ENCODE measurements at places on chromosomes 5 and 9.

DNA sequence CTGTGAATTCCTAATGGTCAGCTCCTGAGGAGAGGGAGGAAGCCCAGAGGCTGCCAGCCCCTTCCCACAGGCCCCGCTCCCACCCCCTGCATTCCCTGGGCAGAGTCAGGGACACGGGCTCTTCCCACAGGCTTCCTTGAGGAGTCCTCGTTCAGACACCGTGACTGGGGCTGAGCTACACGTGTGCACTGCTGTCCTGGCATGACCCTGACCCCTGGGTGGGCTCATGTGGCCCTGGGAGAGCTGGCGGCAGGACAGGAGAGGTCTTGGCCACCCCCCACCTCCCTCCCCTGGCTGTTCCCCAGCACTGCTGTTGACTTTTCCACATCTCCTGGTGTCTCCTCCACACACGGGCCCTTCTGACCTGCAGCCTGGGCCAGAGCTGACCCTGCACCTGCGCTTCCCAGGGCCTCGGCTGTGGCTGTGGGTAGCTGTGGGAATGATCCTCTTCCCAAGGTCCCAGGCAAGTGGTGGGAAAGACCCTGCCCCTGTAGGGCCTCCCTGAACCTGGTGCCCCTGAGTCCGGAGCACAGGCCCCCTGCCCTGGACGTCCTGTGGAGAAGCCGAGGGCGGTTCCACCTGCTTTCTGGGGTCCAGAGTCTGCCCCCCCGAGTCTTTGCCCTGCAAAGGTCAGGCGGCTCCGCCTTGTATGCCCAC is 56.5 kb upstream of the NKD2 start:
- no peak for DNase-seq

GRCh38 chr5:31720004-31720403 is 81.1 kb downstream of the PDZD2 start:
- DNase-seq = no peak

GRCh38 chr5:153222936-153223335 is 267.5 kb upstream of the GRIA1 start:
- DNase-seq = no peak

DNA sequence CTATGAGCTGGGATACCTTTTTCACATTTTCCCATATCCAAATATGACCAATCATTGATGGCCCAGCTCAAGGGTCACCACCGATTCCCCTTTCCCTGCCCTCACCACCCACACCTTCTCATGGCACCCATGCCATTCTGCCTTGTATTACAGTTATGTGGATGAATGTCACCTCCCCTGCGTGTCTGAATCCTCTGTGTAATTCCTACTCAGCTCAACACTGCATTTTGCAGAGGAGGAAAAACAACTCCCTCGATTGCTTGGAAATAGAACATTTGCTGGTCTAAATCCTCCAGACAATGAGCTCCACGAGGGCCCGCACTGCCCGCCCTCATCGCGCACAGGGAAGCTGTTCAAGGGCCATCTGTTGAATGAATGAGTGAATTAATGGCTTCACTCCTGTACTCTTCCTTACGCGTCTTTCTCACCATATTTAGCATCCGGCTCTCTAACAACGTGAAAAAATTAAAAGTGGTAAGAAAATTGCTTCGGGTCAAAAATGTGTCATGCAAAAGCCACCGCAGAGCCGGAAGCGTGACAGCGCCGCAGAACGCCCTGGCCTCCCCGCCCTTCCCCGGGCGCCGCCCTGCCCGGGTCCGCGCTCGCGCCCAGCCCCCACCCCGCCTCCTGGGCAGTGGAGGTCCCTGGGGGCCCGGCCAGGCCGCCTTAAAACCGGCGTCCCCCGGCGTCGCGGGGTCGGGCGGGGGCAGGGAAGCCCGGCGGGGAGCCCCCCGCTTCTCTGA is 704 bp downstream of the SUSD1 start:
- peak; percentile 81 for DNase-seq

DNA sequence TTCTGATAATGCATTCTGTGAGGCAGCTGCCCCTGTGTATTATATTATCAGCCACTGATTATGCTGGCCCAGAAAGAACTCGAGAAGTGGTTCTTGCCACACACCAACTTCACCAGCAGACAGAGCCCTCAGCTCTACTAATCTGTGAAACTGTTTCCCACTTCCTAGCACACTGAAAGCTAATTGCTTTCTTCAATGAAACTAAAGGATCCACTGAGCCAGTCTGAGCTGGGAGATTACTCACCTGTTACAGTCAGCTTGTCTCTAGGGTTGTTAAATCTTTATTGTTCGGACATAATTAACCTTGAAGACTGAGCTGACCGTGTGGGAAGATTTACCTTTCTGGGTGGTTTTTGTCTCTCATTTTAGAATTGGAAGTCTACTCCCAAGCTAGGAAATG is 263.2 kb downstream of the KCTD16 start:
- peak; percentile 69 for DNase-seq

DNA sequence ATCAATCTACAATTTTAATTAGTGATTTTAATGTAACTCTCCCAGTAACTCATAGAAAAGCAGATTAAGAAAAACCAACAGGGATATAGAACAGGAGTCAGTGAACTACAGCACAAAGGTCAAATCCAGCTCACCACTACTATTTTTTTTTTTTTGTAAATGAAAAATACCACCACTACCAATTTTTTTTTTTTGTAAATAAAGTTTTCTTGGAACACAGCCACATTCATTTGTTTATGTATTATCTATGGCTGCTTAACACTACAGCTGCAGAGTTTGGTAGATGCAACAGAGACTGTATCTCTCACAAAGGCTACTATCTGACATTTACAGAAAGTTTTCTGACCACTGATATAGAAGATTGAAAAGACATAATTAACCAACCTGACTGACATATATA is 11.7 kb downstream of the ZNF510 start:
- DNase-seq = no peak

GRCh38 chr5:15834596-15835245 is 334.7 kb downstream of the FBXL7 start:
- DNase-seq = no peak

- peak; percentile 30 for DNase-seq
Measured at GRCh38 chr5:154086641-154087040, 47.9 kb downstream of the MFAP3 start.

- no peak for DNase-seq
Measured at GRCh38 chr9:133759146-133759900, 21.2 kb upstream of the SARDH start.

- no peak for DNase-seq
Measured at GRCh38 chr9:19675492-19675891, 113.3 kb downstream of the SLC24A2 start.

- no peak for DNase-seq
Measured at GRCh38 chr9:124880501-124880900, 18.6 kb downstream of the ARPC5L start.

DNA sequence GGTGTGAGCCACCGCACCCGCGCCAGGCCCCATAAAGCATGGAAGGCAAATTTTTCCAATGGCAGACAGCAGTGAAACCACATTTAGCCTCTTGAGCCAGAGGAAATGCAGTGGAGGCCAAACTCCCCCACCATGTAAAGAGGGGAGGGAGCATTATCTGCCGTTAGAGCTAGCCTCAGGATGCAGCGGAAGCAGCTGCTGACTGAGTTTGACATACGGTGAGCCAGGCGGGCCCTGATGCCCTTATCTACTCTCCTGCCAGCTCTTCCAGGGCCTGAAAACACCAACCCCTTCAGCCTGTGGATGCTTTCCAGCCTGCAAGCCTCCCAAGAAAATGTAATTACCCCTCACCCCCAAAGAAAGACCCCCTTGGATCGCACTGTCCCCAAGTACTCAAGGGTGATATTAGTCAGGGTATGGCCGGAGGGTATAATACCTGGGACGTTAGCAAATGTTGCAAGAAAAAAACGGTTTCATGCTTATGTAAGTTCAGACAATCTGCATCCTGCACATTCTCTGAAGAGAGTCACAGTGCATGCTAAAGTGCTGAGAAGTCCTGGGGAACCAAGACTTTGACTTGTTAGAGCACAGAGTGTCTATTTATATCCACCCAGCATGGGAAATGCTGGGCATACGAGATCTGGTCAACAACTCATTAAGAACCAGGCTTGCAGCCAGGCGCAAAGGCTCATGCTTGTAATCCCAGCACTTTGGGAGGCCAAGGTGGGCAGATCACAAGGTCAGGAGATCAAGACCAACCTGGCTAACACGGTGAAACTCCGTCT is 11.3 kb upstream of the GGTA1 start:
- DNase-seq = no peak

DNA sequence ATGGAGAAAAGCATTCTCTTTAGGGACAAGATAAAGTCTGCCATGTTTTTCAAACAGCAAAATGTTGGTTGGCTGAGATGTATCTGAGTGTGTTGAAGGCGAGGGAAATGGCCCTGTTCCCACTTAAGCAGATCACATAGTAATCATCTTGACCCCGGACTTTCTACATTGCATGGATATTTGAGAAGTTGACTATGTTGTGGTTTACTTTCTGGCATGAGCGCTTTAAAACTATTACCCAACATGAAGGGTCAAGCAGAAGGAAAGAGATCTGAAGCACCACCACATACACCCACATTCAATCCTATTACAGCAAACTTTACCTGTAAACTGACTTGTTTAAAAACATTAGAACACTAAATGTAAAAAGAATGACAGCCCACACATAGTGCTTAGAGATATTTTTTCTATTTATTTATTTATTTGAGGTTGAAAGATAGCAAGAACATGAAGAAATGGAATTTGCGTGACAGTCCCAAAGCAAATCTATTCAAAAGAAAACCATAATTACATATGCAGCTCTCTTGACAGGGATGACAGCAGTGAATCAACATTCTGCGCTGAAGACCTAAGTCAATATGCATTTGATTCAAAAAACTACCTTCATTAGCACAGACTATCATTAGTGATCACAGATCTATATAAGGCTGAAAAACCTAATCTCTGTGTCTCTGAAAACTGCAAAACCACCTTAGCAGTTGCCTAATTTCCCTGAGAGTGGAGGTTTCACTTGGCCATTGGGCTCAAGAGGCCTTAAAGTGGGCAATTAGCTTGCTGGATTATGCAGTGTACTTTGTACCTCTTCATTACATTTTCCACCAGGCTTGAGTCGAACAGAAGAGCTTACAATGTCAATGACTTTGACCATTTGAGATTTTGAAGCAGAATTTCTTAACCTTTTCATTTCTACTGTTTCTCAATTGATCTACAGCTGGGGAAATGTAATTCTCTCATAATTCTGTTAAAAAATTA is 195.0 kb downstream of the PDE4D start:
- DNase-seq = no peak

GRCh38 chr5:50763351-50763750 is 96.9 kb downstream of the PARP8 start:
- DNase-seq = no peak

DNA sequence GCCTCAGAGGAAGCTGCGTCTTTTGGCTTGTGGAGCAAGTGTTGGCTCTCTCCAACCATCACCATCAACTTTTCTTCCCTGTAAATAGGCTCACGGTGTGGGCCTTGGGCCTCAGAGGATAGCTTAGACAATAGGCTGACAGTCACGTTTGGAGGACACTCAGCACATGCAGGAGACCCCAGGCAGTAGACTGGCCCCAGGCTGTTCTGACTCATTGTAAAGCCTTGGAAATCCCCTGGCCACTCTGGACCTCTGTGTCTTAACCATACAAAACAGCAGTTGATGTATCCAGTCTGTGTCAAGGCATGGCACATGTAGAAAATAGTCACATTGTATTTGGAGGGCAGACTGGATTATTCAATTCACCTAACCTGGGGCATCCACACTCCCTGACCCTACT is 18.6 kb downstream of the CD74 start:
- no peak for DNase-seq

GRCh38 chr5:56816546-56817081 is 1.3 kb downstream of the MAP3K1 start:
- DNase-seq = peak; percentile 35

- DNase-seq = no peak
Measured at GRCh38 chr5:179823937-179824744, 3.4 kb downstream of the SQSTM1 start.

GRCh38 chr5:137622850-137623249 is 113.0 kb downstream of the KLHL3 start:
- DNase-seq = no peak

DNA sequence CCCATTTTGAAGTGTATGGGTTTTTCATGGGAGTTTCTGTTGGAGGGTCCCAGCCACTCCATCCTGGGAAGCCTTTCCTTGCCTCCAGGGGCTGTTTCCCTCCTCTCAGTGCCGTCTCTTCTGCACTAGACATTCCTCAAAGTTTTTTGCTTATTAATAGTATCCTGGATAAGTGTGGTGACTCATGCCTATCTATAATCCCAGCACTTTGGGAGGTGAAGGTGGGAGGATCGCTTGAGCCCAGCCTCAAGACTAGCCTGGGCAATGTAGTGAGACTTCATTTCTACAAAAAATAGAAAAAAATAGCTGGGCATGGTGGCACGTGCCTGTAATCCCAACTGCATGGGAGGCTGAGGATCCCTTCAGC is 43.1 kb downstream of the RALGPS1 start:
- peak; percentile 33 for DNase-seq

GRCh38 chr9:91336786-91337185 is 24.9 kb downstream of the AUH start:
- DNase-seq = no peak

DNA sequence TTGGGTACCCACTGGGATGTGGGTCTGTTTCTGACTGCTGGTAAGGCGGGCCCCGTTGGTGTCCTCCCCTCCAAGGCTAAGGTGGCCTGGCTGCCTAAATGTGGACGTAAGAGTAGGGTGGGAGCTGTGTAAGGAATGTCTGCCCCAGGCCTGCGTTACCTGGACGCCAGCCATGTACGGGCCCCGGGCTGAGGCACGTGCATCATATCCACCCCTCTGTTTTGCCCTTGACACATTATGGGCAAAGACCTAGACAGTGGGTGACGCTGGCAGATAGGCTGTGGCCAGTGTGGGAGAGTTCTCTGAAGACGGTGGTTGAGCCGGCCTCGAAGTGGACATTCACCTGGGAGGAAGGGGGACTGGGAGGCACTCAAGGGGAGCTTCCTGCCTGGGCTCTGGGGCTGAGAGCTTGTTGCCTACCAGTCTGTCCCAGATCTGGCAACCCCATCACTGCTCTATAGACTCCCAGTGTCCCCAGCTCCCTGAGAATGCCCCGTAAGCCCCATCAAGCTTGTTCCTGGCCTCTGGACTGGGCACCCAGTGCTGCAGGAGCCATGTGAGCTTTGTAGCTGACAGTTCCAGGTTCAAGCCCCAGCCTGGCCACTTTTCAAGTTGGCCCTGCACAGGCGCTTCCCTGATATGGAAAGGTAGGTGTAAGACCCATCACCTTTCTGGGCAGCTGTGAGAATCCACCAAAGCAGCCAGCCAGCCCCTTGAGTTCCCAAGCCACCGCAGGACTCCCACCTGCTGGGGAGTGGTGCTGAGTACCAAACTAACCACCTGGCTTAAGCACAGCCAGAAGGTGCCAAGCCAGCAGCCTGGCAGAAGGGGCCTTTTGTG is 3.2 kb upstream of the PRR7 start:
- DNase-seq = no peak

DNA sequence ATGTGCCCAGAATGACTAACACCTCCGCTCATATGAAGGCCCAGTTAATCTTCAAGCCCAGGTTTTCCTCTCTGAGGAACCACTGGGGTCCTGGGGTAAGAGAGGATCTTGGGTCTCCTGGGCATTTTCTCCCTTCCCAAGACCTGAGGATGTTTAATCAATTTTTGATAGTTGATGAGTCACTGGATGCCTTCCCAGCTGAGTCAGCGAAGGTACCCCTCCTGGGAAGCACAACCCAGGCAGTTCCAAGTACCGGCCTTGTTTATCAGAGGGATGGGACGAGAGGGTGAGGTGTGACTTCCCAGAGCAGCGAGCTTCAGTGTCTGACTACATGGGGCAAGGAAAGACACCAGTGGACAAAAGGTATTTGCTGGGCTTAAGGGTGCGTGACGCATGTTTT is 119.6 kb upstream of the IL12B start:
- no peak for DNase-seq

- DNase-seq = no peak
Measured at GRCh38 chr5:41539454-41539853, 29.1 kb upstream of the PLCXD3 start.

Measured in WERI-Rb-1 (cell line).